NCI-H1092 treated with DMSO at 0.1 percent for 48 hours (cell line): ENCODE measurements at places on chromosomes 3 and 15.

DNA sequence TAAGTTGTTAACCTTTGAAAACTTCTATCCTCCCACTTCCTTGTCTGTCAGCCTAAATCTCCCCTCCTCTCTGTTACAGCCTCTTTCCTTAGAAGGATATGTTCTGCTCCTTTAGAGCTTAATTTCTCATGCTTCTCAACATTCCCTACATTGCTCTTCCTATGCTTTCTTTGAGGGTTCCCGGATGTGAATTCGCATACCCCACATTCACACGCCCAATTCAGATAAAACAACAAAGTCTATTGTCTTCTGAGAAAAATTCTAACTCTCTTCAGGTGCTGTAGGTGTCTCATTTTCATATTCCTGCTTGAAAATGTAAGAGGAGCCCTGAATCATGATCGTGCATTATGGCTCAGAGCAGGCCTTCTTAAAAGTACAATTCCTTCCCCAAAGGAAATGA, 171.8 kb upstream of the DPH6 start:
- DNase-seq: no peak

DNA sequence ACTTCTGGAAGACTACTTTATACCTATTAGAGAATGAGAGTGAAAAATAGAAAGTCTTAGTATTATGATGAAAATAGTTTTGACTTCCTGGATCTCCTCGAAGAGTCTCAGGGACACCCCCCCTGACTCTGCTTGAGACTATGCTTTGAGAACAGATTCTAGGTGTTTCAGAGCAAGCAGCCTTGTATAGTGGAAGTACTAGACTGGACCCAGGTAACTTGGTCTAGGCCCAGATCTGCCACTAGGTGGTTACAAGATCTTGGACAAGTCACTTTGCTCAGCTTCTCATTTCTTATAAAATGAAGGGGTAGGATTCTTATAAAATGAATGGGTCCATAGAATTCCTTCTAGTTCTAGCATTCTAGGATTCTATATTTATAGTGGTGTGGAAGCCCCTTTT, 9.1 kb downstream of the ABHD5 start:
- DNase-seq: no peak

DNA sequence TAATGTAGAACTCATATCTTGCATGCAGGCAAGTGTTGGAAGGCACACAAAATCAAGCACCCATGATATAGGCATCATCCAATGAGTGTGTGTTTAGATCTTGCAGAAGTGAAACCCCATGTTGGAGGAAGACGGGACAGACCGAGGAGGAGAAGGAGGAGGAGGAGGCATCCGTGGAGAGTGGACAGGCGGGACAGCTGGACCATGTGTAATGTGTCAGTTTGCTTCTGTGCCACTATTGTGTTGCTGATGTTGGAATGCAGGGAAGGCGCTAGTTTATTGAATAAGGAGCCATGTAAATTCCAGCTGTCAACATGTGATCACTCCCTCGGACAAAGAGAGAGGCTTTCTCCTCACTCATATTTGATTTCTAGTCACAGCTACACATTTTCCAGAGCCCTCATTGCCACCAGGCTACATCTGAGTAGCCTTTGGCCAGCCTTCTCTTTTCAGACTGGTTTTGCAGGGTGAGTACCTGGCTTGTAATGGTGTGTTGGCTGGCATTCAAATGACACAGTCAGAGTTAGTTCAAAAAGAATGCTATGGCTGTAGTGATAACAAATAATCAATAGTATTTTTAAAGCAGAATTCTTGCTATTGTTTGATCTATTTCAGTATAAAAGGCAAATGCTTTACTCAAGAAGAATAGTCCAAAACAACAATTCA, 1037.6 kb upstream of the NR2F2 start:
- no peak for DNase-seq

- DNase-seq: no peak
Observed at GRCh38 chr3:196541684-196542445, 26.5 kb downstream of the WDR53 start.

GRCh38 chr3:64108231-64108630, 84.9 kb upstream of the PSMD6 start:
- no peak for DNase-seq

DNA sequence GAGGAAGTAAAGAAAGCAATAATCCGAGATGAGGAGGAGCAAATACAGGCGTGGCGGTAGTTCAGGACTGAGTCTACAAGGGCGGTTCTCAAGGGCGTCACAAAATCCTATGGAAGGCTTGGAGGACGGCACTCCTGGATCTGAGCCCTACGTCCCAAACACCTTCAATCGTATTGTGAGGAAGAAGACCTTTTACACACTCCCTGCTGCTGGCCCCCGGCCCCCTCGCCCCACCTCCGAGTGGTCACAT, 747 bp downstream of the PLD1 start:
- no peak for DNase-seq

GRCh38 chr15:64991536-64992135, 1.9 kb upstream of the SPG21 start:
- no peak for DNase-seq

DNA sequence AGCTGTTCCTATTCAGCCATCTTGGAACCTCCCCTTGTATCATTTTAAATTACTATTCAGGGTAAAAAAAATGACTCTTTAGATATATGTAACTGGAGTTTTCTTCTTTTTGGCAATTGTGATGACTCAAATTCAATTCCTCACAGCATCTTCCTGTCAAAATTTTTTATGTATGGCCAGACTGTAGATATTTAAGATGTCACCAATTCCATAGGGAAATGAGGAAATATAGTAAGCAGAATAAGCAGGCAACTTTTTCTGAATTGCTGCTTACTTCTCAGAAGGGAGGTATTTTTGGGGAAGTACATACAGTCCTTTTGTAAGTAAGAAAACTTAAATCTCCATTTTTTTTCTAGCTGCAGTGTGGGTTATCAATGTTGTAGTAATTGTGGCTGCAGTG, 28.8 kb downstream of the EAF2 start:
- DNase-seq: no peak
